T follicular helper cell (primary cell): ENCODE measurements at places on chromosomes 2 and 18.

- no peak for DNase-seq
These were observed 92.8 kb upstream of the THOC1 start for GRCh38 chr18:360676-361075.

GRCh38 chr2:235371018-235371417 lies 122.8 kb upstream of the AGAP1 start:
- DNase-seq: no peak

GRCh38 chr2:205931388-205931787 lies 154.6 kb downstream of the INO80D start:
- no peak for DNase-seq

DNA sequence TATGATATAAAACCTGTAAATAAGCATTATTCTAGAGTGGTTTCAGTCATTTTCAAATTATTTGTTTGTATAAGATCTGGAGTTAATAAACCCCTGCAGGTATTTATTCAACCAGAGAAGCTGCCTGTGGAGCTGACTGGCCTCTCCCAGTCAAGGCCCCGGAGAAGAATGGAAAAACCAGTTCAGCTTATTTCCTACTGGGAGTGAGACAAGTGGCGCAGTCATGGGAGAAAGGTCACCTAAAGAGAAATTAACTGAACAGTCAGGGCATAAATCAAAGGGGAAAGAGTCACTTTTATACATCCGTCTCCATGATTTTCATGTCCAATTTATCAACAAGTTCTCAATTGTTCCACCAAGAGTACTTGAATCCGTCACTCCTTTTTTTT lies 240.9 kb downstream of the RNF152 start:
- DNase-seq: no peak

- no peak for DNase-seq
These were observed 31.2 kb downstream of the GLS start for GRCh38 chr2:190911813-190912212.

DNA sequence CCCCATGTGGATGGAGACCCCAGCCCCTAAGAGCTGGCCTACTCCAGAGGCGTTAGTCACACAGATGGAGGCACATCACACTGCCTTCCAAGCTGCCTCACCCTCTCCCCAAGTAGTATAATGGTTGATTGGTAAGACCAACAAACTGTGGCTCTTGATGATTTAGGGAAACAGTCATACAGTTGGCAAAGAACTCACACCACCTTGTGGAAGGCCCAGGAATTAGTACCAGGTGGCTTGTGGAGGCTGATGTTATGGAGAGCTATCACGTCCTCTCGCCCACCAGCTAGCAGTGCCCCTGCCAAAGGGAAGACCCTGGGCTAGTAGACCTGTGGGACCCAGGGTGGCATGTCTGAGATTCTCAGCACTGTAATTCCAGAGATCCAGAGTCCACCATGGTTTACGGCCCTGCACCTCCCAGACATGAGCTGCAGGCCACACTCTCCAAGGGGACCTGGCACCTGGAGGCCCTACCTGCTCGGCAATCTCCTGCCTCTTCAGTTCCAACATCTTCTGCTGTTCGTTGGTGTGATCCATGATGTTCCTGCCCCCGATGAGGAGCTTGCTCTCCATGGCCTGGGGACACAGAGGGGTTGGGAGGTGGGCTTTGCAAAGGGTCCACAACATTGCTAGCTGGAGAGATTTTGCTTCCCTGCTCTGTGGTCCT lies 26.3 kb downstream of the KIF3C start:
- DNase-seq: no peak

GRCh38 chr2:155100261-155100660 lies 401.8 kb downstream of the KCNJ3 start:
- DNase-seq: no peak

DNA sequence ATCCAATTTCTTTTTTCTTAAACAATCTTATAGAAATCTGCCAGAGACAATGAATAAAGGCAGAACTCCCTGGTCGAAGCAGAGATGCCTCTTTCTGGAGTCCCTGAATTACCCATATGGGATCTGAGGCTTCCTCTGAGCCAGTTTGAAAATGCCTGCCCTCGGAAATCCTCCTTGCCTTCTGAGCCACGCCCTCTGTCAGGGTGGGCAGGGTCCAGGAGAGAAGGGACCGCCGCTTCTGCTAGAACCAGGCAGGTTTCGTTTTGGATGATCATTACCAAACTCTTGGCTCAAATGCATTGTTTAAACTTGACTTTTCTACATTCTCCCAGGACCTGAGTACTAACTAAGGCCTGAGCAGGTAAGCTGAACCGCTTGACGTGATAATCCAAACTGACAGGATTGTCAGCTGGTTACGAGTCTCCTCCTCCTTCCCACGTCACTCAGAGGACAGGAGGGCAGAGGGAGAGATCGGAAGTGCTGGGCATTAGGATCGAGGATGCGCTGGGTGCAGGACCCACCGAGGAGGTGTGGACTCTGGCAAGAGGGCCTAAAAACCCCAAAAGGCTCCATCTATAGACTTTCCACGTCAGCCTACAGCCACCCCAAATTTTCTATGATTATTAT lies 128.4 kb downstream of the KLHL29 start:
- DNase-seq: no peak
